ENCODE measurements at places on chromosomes 11 and 22.

DNA sequence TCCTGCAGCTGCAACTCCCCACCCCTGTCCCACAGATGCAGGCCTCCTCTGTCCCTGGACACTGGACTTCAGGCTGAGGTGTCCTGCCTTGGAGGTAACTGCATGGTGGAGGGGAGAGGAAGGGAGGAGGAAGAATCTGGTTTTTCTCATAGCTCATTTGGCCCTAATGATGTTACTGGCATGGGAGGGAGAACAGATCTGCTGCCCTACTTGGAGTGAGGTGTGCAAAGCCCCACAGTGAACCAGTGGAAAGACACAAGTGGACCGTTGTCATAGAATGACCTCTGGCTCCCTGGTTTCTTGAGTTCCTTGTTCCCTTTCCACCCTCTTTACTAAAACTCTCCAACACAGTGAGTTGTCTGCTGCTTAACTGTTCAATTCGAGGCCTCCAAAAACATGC, 215.9 kb downstream of the BARX2 start:
- no peak for DNase-seq

- peak; percentile 52 for DNase-seq
Measured at GRCh38 chr11:14308114-14308896, 50.7 kb downstream of the RRAS2 start.

- no peak for DNase-seq
Measured at GRCh38 chr11:94513091-94513490, 830 bp downstream of the C11orf97 start.

DNA sequence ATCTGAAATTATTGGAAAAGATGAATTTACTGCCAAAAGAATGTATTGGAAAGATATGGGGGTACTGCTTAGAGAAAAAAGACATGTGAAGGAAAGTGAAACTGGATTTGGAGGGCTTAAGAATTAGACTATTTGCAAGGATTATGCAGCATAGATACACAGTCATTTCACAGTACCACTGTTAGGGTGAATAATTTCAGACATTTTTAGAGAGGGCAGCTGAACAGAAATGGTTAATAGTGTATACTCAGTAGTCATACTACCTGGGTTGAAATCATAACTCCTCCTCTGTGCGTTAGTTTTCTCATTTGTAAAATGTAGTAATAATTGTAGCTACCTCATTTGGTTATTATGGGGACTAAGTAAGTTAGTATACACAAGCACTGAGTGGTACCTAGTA, 33.0 kb downstream of the GAS2 start:
- DNase-seq = no peak

- no peak for DNase-seq
Measured at GRCh38 chr11:121099885-121100284, 1.2 kb upstream of the TECTA start.

GRCh38 chr11:59180907-59181306, 9.0 kb downstream of the DTX4 start:
- no peak for DNase-seq

DNA sequence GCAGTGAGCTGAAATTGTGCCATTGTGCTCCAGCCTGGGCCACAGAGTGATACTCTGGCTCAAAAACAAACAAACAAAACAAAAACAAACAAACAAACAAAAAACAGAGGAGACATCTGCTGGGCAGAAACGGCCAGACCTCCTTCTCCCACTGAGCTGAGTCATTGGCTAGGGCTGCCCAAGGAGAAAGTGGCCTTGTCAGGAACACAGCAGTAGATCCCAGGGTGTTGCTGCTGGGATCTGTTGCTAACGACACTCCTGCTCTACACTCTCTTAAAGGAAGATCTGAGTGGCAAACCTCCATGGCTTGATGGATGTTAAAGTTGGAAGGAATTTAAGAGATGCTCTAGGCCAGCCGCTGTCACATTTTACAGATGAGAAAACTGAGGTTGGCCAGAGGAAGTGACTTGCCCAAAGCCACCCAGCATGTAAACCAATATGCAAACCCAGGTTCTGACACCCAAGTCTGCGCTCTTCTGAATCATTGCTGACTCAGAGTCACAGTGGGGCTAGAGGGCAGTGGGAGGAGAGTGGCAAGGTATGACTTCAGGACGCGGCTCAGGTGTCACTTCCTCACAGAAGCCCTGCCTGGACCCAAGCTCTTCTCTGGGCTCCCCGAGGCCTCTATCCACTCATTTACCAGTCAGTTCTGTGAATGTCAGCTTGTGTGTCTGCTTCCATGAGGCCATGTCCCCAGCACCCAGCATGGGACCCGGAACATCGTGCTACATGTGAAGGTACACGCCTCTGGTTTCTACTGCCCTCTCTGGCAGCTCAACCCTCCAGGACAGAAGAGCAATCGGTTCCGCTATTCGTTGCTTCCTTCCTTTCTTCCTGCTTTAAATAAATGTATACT, 11.3 kb upstream of the GDPD5 start:
- DNase-seq = no peak

- DNase-seq = no peak
Measured at GRCh38 chr11:38392176-38392575, 1794.1 kb upstream of the RAG2 start.

GRCh38 chr11:116782728-116783127, 5.1 kb downstream of the ZPR1 start:
- no peak for DNase-seq

GRCh38 chr22:27984001-27984695, 65.1 kb upstream of the PITPNB start:
- DNase-seq = no peak

DNA sequence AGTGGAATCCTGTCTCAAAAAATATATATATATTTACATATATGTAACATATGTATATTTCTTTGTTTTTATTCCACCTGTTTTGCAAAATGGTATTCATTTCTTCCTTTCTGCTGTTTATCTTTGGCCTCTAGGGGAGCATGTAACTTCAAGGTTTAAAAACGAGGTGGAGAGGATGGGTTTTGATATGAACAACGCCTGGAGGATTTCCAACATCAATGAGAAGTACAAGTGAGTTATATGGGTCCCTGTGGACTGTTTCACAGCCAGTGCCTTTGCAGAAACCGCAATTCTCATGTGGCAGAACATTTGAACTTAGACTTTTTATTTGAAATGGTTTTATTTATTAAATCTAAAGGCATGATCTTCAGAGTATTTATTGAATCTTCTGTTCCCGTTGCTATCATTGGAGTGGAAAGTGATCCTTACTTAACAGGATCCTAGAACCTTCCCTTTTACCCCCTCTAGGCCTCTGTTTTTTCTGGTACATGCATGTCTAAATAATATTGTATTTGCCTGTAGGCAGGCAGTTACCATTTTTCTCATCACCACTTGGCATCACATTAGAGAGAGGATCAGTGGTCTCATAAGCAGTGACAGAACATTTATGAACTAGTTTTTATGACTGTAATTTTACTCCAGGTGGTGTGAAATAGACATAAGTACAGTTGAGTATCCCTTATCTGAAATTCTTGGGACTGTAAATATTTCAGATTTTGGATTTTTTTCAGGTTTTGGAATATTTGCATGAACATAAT, 81.5 kb upstream of the HORMAD2 start:
- DNase-seq = no peak

GRCh38 chr11:19821412-19821875, 108.8 kb downstream of the NAV2 start:
- DNase-seq = no peak

DNA sequence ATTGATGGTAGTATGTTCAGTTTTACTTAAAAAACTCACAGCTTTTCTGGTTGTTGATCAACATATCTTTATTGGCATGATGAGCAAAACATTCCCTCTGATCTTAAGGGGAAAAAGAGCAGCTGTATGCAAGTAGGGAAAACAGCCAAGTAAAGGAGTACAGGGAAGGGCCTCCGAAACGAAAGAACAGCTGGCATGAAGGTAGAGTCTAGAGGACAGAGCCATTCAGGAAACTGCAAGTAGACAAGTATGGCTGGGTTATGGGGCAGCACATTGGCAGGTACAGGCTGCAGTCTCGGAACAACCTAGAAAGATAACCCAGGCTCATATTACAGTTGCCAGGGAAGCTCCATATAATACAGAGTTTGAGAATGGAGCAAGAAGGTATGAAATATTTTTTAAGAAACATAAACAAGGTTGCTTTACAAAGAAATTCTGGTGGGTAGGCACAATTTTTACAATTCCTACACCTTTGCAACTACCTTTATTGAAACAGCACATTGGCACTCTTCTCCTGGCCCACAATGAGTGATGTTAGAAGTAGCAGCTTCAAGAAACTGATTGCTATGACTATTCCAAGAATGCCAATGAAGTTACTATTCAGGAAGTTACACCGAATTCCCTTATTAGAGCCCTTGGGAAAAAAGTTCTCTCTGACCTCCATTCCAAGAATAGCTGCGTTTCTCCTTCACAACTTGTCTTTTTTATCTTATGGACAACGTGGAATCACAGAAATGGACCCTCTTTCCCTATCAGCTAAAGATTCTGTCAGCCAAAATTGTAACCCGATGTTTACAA, 45.2 kb downstream of the LGR4 start:
- DNase-seq = no peak

DNA sequence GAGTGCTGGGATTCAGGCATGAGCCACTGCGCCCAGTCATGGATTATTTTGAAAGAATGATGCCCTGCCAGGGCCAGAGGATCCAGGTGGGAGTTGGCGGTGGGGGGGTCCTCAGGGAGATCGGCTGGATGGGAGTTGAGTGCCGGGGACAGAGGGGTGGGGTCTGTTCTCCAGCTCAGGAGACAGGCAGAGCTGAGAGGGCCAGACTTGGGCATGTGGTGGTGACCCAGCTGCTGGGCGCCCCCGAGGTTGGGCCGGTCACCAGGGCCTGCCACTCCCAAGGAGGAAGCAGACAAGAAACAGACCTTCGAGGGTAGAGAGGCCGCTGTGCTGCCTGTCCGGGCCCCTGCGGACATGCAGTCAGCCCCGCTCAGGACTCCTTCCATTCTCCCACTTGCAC, 11.8 kb upstream of the PRODH start:
- DNase-seq = no peak

DNA sequence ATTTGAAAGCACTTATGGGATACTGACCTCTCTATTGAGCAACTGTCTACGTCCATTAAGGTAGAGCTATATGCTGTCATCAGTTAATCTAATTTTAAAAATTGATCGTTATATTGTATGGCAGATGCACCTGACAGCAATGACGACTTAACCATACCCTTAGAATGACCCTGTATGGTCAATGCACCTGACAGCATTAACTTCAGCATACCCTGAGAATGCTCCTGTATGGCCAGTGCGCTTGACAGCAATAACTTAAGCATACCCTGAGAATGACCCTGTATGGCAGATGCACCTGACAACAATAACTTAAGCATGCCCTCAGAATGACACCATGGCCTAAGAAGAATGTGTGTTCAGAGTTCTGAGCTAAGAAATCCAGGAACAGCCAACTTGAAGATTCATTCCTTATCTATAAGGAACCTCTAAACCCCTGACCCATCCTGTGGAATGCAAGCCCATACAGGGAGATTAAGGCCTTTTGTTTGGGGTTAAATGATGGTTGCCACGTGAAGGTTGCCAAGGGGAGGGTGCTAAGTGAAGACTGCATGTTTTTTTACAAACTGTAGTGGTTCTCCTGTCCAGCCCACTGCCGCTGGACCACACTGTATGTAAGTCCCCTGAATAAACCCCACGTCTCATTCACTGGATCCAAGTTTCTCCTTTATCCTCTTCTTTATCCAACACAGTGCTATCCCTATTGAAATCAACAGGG, 138.3 kb downstream of the GUCY1A2 start:
- DNase-seq = no peak
